ENCODE measurements at places on chromosomes 5 and 9.
A peak's percentile ranks its signal among the peaks of the same experiment; 100 is the strongest.

GRCh38 chr9:78298046-78298765, 1.3 kb downstream of the PSAT1 start:
- peak; percentile 15 for DNase-seq

DNA sequence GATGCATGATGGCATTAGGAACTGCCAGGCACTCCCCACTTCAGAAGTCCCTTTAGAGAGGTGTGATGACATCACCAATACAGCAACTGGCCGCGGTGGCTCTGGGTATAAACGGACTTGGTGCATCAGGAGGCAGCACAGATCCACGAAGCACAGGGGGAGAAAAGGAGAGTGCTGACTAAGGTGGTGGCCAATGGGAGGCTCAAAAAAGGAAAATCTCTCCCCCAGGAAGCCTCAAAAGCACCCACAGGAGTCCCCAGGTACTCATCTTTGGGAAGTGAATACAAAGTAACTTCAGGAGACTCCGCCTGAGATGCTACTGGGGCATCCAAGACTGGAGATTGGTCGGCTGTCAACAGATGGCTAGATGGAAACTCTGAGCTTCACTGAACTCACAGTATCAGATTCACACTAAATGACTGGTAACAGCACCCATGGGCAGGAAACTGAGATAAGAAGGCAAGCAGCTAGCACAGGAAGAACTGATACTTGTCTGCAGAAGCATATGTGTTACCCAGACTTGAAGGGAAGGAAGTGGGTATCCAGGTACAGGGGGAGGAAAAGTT, 7.6 kb downstream of the TTC39B start:
- DNase-seq: peak; percentile 20

GRCh38 chr9:1726993-1727759, 288.0 kb upstream of the SMARCA2 start:
- DNase-seq: no peak

DNA sequence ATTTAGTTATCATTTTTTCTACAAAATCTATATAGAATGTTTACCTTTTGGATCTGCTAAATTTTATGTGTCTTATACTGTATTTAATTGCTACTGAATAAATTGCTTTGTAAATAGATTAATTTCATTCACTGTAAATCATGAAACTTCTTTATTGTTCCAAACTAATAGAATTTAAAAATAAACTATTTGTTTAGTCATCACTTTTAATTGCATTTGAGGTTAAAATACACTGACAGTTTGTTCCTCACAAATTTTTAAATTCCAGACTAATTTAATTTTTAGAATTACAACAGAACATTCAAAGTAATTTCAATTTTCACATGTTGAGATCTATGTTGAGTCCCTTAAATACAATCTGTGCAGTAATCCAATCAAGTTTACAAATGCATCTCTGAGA, 1633.2 kb upstream of the NUDT12 start:
- DNase-seq: no peak

DNA sequence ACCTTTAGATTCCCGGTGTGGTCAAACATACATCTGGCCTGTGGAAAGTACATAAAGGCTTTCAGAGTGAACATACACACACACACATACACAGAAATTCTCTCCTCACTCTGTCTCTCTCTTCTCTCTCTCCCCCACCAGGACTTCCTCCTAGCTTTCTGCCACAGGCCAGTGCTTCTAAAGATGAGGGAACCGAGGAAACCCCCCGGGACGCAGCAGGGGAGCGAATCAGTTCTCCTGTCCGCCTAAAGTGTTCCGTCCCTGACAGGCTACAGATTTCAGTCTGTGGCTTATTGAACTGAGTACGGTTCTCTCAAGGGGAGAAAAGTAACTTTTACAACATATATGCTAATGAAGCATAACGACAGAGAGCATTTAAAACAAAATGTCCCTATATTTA, 75.8 kb downstream of the MED27 start:
- DNase-seq: no peak

GRCh38 chr9:20208961-20209371, 413.3 kb downstream of the MLLT3 start:
- DNase-seq: no peak
